Activated T-cell treated with anti-CD3 and anti-CD28 coated beads, Interleukin-2, amount 50 U/mL, for 48 hours (primary cell): ENCODE measurements at places on chromosomes 11 and 22.

GRCh38 chr11:20597154-20597679 is 2.2 kb upstream of the SLC6A5 start:
- no peak for DNase-seq

GRCh38 chr11:22049276-22049675 is 143.6 kb upstream of the ANO5 start:
- DNase-seq: no peak

- no peak for DNase-seq
Observed at GRCh38 chr11:129644326-129644725, 171.3 kb upstream of the TMEM45B start.

GRCh38 chr22:44396021-44396726 is 83.4 kb upstream of the SHISAL1 start:
- DNase-seq: peak; percentile 7

- no peak for DNase-seq
Observed at GRCh38 chr11:65066805-65067291, 8.5 kb upstream of the NAALADL1 start.

DNA sequence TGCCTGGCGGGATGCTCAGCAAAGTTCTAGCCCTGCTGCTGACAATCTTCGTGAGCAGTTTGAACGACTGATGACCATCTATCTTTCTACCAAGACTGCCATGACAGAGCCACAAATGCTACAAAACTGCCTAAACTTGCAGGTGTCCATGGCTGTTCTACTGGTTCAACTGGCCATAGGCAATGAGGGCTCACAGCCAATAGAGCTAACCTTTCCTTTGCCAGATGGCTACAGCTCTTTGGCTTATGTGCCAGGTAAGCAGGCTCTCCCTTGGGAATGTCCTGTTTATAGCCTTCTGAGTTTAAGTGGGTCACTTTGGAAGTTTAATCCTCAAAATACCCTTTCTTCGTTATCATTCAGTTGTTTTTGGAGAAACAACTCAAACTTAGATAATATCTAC is 20.1 kb downstream of the UBE4A start:
- no peak for DNase-seq
